ENCODE measurements at places on chromosomes 12 and 14. TPM values are rescaled to one million over a fixed set of nuclear protein-coding genes. Genes with fewer than 3 reads are reported as not detected.

GRCh38 chr12:53190108-53190729 is 9.5 kb upstream of the CSAD start:
- peak; percentile 48 for DNase-seq

DNA sequence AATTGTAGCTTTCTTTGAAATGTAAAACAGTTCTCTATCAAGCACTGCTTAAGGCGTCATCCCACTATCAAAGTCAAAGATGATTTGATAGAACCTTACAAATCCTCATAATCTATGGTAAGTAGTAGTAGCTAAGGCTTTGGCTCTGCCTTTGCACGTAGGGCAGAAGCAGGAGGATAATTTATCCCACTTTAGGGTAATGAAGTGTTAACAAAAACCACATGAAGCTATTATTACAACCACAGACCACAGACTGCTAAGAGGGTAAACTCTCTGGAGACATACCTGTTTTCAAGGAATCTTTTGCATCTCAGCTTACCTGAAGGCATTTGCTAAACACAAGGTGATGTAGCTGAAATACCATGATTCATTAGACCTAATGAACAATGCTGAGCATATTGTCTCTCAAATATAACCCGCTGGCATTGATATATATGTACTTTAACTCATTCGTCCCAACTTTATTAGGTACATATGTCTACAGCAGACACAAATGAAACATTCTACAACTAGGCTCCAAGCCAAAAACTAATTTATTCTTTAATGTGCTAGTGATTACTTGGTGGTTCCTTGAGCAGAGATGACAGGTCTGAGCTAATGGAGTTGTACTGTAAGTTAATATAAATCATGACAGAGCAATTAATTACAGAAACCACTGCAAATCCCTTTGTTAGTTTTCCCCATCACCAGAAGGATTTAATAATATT is 368.8 kb downstream of the ETNK1 start:
- no peak for DNase-seq

GRCh38 chr14:104971447-104972240 is 6.5 kb downstream of the AHNAK2 start:
- DNase-seq = no peak

DNA sequence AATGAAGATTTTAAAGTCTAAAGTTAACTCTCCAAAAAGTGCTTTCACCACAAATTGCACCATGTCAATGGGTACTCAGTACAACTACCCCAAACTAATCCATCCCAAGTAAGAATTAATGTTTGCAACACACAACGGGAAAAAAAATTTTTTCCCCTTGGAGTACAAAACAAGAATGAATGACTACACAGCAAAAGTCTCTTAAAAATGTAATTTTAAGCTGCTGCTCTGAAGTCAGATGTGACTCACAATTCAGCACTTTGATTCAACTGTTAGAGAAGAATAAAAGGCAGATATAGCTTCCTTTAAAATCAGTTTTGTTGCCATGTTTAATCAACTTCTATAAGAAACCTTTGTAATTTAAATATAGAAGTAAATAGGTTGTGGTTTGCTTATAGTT is 42.5 kb upstream of the VPS33A start:
- DNase-seq = no peak

- no peak for DNase-seq
Measured at GRCh38 chr14:80239631-80240030, 28.3 kb upstream of the DIO2 start.

DNA sequence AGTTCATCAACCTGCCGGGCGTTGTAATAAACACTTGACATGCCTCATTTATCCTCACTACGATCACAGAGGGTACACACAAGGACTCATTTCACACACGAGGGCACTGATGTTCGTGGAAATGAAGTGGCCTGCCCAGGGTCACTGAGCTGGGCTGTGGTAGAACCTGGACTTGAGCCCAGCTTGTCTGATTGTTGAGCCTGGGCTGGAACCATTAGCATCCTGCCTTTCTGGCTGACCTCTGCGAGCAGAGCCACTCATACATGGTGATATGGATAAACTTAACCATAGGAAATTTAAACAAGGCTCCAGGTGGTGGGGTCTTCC is 16.6 kb upstream of the JDP2 start:
- DNase-seq = no peak

DNA sequence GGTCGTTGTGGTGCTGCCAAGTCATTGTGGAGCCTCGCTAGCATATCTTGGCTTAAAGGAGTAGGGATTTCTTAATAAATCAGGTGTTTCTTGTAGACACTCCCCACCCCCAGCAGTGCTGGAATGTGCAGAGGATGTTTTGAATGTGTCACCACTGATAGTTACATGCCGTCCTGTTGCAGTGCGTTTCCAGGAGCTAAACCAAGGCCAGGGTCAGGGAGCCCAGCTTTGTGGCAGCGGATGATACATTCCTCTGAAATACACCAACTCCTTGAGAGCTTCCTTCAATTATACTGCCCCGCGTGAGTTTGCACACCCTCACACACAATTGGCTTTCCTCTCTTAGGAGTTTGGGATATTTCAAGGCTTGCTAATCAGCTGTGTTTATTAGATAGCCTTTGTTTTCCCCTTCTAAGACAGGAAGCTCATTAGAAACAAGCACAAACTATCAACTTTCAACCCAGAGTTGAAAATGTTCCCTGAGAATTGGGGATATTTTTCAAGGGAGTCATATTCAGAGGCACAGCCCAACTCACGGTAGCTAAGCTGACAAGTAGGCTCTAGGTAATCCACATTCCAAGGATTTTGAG is 154.9 kb downstream of the C12orf75 start:
- DNase-seq = no peak

DNA sequence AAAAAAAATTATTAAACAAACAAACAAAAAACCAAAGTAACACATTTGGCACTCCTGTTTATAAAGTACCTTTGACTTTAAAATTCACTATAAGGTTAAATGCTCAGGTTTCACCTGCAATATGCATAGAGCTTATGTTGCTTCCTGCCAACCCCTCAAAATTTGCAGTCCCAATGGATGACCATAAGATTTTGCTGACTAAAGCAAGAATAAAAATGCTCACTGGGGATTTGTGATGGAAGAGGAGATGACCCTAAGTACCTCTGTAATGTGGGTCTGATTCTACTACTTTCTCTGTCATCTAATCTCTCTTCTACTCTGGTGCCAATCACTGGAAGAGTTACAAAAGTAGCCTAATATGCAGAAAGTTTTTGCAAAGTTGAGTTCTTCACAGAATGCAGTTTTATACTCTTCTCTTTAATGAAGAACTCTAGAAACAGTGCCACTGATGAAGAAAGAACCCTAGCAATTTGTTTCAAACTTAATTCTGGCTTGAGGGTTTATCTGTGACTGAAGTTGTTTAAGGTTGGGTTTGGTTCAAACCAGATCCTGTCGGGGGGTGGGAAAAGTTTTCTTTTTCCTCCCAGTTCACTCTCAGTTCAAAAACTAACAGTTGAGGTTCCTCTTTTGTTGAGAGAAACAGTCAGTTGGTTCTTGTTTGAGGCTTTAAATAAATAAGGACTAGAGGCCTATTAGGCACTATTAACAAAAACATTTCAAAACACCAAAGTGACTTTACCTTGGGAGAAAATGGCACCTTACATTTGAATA is 10.9 kb downstream of the WASHC3 start:
- no peak for DNase-seq

DNA sequence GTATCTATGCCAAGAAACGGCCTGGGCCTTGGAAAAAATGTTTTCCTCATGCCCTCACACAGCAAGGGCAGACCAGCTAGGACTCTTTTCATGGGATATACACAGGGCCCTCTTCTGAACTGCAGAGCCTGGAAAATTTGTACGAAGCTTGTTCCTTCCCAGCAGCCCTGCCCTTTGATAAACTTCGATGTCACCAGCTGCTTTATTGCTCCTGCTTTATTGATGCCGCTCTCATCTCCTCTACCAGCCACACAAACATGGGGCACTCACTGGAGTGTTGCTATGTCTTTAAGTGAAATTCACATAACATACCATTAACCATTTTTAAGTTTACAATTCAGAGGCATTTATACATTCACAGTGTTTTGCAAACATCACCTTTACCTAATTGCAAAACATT is 197.9 kb downstream of the KTN1 start:
- no peak for DNase-seq

DNA sequence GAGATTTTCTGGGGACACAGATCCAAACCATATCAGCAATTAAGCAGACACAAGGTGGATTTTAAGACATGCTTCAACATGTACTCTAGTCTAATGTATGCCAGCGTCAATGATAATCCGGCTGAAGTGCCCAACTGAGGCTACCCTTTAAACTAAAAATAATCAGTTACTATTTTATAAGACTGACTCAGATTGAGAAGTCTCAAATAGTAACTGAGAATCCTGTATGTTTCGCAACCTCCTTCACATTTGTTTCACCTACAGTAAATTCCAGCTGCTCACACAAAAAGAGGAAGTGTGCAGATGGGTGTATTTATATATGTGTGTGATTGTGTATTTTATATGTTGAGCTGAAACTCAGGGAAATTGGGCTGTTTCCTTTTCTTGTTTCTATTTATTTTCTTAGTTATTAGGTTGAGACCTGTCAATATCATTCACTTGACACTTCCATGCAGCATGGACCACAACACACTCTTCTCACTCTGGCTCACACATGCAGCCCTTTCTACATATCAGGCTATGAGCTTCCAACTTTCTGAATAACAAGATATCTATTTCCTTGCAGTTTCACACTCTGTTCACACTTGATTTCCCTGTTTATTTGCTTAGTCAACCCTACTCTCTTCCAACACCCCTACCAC is 1224.9 kb upstream of the TMEM132C start:
- no peak for DNase-seq

CLEC1B gene
- not detected for total RNA-seq

Data from activated naive CD4-positive, alpha-beta T cell treated with anti-CD3 and anti-CD28 coated beads, Interleukin-2, amount 50 U/mL, for 72 hours (primary cell).